ENCODE measurements at places on chromosomes 5 and 9.

- no peak for DNase-seq
Measured at GRCh38 chr5:92562065-92562464, 1019.0 kb downstream of the NR2F1-AS1 start.

- DNase-seq, result no peak
Measured at GRCh38 chr5:57816108-57816507, 333.5 kb upstream of the ACTBL2 start.

GRCh38 chr5:1468629-1469527 is 23.6 kb upstream of the SLC6A3 start:
- no peak for DNase-seq

GRCh38 chr5:98804066-98804465 is 30.6 kb downstream of the RGMB start:
- DNase-seq, result no peak

- no peak for DNase-seq
Measured at GRCh38 chr5:106397700-106398099, 1273.0 kb downstream of the EFNA5 start.

GRCh38 chr9:89525446-89526374 is 27.8 kb upstream of the SEMA4D start:
- no peak for DNase-seq

GRCh38 chr5:133423618-133424282 is 188.6 kb downstream of the FSTL4 start:
- DNase-seq, result peak; percentile 73

DNA sequence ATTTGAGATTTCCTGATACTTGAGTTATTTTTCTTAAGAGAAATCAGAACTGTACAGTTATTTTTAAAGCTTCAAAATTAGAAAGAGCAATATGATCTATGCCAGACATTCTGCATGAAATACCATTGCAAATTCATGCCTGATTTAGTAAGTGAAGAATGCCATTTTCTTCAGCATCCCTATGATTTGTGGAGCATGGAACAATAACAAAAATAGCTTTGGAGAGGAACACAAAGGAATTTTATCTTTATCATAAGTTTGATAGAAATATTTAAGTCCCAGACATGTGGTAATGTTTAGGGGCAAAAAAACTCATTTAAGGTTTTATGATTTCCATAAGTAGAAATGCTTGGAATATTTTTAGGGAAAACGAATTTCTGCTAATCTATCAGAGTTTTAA is 1863.4 kb downstream of the EFNA5 start:
- no peak for DNase-seq

GRCh38 chr5:2910401-2911175 is 159.1 kb upstream of the IRX2 start:
- DNase-seq, result no peak

DNA sequence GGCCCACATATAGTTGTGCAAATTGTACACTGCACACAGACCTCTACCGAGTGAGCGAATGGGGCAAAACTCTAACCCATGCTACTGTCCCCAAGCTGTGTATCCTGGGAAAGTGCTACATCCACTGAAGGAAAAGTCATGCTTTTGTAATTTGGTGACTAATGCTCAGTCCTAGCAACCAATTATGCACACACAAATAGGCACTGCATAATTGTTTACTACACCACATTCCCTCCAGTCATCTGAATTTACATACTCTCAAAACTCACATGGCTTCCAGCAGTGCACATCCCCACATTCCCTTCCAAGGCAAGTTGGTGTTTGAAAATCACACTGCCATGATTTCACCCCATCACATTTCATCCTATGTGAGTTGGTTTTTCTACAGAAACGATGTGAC is 125.9 kb upstream of the OSMR start:
- no peak for DNase-seq

- DNase-seq, result peak; percentile 68
Measured at GRCh38 chr9:79572608-79573411, 1.0 kb downstream of the TLE4 start.

- DNase-seq, result no peak
Measured at GRCh38 chr9:124770359-124771020, 621 bp downstream of the NR6A1 start.

DNA sequence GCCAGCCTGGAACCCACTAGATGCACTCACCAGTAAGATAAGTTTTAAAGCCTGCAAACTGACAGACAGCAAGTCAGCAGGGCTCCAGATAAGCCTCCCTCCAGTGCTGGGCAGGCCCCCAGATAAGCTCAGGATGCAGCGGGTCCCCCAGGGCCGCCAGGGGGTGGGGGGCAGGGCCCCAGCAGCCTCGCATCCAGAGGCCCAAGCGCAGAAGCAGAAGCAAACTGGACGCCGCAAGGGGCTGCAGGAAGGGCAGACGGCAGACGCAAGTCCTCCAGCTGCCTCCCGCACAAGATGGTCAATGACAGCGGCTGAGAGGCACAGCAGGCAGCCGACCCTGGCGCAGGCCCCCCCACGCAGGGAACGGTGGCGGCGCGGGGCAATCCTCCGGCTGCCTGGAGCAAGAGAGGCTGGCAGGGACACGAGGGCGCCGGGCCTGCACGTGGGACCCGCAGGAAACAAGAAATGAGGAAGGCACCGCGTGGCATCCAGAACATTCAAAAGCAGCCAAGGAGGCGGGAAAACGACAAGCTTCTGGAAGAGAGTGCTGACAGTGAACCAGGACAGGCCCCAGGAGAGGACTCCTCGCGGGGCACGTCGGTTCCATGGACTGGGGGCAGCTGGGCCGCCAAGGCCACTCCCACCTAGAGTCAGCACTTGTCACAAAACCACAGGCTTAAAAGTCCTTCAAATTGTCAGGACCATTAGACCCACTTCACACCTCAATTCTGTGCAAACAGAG is 49.8 kb downstream of the ROR2 start:
- DNase-seq, result no peak

- no peak for DNase-seq
Measured at GRCh38 chr5:8048920-8049319, 180.0 kb downstream of the MTRR start.

DNA sequence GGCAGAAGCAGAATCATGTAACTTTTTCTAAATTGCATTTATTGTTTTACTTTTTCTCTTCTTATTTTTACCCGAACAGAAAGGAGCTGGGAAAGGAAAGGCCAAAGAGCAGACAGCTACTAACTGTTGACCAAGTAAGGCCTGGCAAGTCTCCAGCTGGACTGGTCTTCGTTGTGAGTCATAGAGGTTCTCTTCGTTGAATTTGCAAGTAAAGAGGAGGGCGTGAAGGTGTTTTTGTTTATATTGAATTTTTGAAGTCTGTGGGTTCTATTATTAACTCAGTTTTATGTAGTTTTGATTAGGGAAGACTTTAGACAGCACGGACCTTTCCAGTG is 416.5 kb upstream of the CCNH start:
- no peak for DNase-seq

DNA sequence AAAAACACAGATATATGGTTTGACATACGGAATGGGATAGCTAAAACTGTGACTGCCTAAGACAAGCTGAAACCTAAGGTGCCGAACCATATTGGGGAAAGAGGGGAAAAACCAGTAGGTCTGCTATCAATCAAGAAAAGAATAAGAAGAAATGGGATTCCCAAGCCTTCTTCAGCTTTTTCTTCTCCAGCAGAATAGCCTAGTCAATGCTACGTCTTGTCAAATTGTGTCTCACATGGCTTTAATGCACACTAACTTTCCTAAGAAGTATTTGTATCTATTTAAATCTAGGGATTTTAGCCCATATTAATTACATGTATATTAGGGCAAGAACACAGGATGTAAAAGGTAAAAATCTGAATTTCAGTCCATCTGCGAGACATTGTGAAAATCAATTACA is 797 bp upstream of the FBXO38 start:
- DNase-seq, result no peak

DNA sequence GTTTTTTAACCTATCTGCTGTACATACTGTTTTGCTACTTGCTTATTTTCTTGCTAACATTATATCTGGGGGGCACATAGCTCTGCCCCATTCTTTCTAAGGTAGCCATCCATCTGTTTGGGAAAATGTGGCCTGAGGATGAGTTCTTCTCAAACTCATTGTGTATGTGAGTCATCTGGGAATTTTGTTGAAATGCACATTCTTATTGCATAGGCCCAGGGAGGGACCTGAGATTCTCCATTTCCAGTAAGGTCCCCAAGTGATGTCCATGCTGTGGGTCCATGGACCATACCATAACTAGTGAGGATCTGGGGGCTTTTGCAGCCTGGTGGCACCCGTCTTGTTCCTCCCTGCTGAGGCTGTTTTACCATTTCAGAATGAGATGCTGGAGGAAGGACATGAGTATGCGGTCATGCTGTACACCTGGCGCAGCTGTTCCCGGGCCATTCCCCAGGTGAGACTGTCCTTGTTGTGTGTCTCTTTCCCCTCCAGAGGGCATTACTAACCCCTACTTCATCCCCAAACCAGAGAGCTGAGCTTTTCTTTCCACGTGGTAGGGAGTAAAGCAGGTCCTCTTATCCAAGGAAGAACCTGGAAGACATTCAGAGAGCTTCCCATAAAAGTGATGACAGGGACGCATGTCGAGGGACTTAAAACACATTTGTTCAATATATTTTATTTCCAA is 28.6 kb downstream of the CYFIP2 start:
- DNase-seq, result no peak

GRCh38 chr9:10255758-10256157 is 357.0 kb downstream of the PTPRD start:
- no peak for DNase-seq

GRCh38 chr5:106269252-106269843 is 1401.4 kb downstream of the EFNA5 start:
- DNase-seq, result no peak

- no peak for DNase-seq
Measured at GRCh38 chr5:6418679-6419276, 29.9 kb upstream of the UBE2QL1 start.

GRCh38 chr5:124050120-124050770 is 538.3 kb downstream of the CSNK1G3 start:
- no peak for DNase-seq

DNA sequence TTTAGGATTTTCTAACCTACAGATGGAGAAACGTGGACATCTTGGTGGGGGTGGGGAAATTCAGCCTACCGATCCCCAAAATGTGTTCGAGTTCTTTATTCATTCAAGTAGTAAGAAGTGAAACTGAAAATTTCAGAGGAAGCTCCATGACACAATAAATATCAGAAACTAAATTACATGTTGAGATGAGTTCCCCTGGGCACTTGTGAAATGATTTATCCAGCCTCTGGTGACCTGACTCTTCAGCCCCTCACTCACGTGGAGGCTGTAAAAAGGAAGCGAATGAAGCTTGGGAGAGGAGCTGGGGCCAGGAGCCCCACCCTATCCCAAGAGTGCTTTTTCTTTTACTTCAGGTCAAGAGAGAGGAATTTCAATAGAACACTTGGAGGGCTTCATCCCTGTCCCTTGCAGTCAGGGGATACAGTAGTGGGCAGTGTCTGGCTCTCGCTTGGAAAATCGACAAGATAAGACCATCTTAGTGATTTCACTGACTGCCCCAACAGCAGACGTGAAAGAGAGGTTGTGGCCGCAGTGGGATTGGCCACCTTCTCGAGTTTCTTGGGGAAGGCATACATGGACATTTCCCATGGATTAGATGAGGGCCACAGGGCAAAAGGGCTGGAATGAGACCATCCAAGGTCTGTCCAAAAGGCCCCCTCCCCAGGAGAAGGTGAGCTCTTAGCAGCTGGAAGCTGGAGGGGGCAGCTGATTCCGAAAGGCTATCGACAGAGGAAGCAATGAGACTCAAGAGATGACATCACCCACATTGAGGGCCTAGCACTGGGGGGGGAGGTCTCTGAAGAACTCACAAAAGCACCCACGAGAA is 76.8 kb upstream of the SH3PXD2B start:
- DNase-seq, result no peak

GRCh38 chr5:132639706-132640130 is 18.3 kb upstream of the IL13 start:
- no peak for DNase-seq

- no peak for DNase-seq
Measured at GRCh38 chr5:14181299-14181968, 38.3 kb downstream of the TRIO start.

GRCh38 chr5:26192486-26192885 is 845.9 kb downstream of the CDH9 start:
- DNase-seq, result no peak

GRCh38 chr9:19999491-20000057 is 210.7 kb upstream of the SLC24A2 start:
- no peak for DNase-seq

GRCh38 chr9:125549465-125549871 is 157.5 kb downstream of the MAPKAP1 start:
- no peak for DNase-seq

DNA sequence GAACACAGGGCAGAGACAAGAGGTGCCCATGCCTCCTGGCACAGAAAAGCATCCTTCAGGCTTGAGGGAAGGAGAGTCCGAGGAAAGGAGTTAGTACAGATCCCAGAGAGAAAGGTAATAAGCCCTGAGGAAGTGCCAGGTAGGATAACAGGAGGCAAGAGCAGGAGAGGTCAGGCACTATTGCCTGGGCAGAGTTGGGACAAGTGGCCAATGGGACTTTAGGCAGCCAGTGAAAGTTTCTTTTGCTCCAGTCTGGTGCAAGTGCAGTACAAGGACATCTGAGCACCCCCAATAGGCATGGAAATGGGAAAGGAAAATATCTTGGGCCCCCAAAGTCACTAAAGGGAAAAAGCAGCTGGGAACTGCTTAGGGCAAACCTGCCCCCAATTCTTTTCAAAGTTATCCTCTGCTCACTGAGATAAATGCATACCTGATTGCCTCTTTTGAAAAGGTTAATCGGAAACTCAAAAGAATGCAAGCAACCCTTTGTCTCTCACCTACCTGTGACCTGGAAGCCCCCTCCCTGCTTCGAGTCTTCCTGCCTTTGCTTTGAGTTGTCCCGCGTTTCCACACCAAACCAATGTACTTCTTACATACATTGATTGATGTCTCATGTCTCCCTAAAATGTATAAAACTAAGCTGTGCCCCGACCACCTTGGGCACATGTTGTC is 46.5 kb downstream of the ELOVL7 start:
- DNase-seq, result no peak

DNA sequence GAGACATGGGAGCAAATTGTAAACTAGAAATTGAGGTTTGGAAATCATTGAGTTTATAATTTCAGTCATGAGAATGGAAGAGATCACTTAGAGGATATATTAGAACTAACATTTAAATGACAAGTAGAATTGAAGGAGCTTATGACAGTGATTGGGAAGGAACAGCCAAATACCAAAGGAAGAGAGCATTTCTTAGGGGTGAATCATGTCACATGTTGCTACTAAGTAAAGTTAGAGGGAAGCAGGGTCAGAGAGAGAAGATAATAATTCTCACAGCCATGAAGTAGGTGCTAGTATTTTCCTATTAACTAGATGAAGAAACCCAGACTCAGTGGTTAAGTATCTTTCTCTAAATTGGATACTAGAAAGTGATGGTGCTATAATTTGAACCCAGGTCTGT is 59.3 kb downstream of the COMMD10 start:
- DNase-seq, result no peak

GRCh38 chr5:141709699-141710267 is 27.8 kb upstream of the ARAP3 start:
- DNase-seq, result no peak

Data from head of caudate nucleus (tissue), 42 donors.